ENCODE measurements at places on chromosomes 1 and 21.

GRCh38 chr1:100164216-100164615 lies 13.8 kb downstream of the LRRC39 start:
- peak; percentile 82 for DNase-seq

GRCh38 chr1:42479621-42480020 lies 16.5 kb downstream of the CCDC30 start:
- DNase-seq = peak; percentile 18

DNA sequence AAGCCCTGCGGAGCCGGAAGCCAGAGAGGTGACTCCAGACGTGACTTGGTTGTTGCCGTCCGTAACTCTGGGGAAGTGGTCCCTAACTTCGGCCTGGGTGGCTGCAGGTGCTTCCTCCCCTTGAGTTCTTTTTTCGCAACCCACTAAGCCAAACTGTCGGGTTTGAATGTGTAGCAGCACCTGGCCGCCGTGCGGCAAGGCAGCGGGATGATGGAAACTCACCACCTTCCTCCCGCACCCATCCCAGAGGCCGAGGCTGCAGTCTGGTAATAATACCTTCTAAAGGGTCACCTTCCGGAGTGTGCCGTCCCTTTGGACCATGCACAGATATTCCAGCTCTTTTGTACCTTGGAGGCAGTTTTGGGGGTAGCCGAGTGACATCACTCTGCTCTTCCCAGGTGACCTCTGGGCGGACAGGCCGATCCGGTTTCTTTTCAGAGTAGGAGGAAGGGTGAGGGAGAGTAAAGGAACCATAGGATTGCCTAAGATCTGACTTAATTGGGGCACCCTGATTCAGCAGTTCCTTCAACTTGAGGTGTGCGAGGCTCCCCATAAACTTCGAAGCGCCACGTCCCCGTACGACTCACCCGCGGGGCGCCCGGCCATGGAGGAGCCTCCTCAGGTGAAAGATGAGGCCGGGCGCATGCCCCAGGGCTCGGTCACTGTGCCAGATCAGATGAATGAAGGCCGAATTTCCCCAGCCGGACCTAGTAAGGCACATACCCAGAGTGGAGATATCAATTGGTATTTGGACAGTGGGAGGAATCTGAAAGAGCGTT lies 1.0 kb downstream of the KCNK1 start:
- peak; percentile 14 for DNase-seq

GRCh38 chr1:51203121-51203873 lies 32.8 kb upstream of the RNF11 start:
- DNase-seq = no peak

- DNase-seq = peak; percentile 90
Measured at GRCh38 chr1:16146279-16147155, 9.4 kb downstream of the EPHA2 start.

- DNase-seq = no peak
Measured at GRCh38 chr1:22932803-22933470, 39.7 kb downstream of the LACTBL1 start.

DNA sequence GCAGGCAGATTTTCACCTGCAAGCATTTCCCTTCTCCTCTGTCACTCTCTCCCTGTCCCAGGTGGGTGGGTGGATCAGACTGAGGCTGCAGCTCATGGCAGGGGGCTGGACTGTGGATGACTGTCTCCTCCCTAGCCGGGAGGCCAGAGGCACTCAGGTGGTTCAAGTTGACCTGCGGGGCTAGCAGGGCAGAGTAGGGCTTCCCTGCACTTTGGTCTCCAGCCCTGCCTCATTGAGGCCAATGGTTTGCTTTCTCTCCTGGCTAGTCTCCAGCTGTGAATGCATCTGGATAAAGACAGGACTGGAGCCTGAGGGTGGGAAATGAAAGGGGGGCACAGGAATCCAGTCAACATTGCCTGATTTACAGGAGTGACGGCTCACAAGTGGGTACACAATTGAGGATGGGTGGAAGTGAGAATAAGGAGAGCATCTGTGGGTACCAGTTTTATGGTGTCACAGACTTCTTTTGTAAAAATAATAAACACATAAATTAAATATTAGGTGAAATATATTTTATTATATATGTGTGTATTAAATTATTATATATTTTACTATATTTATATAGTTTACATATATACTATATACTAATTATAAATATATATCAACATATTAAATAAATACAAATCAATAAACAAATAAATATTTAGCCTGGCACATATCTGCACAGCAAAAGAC lies 25.6 kb downstream of the RUNX1 start:
- DNase-seq = no peak

DNA sequence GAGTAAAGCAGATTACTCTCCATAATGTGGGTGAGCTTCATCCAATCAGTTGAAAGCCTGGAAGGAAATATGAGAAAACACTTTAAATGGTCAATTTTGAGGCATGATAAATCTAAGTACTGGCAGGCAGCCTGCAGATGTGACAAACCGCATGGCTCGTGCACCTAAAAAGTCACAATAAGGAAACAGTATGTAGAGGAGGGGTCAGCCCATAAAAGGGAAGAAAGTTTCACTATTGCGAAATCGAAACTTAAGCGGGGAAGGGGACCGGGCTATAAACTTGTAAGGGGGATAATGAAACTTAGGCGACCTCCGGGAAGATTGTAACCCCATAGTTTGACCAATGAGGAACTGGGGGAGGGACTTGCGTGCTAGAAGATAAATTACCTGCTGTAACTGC lies 109.8 kb downstream of the PLPPR4 start:
- no peak for DNase-seq

Measured in neural progenitor cell (in vitro differentiated cells).